Fibroblast of villous mesenchyme (primary cell): ENCODE measurements at places on chromosomes 2 and 18. TPM values are rescaled to one million over a fixed set of nuclear protein-coding genes. Genes with fewer than 3 reads are reported as not detected.

GRCh38 chr2:23453836-23454460 lies 69.0 kb downstream of the KLHL29 start:
- DNase-seq: peak; percentile 26

DNA sequence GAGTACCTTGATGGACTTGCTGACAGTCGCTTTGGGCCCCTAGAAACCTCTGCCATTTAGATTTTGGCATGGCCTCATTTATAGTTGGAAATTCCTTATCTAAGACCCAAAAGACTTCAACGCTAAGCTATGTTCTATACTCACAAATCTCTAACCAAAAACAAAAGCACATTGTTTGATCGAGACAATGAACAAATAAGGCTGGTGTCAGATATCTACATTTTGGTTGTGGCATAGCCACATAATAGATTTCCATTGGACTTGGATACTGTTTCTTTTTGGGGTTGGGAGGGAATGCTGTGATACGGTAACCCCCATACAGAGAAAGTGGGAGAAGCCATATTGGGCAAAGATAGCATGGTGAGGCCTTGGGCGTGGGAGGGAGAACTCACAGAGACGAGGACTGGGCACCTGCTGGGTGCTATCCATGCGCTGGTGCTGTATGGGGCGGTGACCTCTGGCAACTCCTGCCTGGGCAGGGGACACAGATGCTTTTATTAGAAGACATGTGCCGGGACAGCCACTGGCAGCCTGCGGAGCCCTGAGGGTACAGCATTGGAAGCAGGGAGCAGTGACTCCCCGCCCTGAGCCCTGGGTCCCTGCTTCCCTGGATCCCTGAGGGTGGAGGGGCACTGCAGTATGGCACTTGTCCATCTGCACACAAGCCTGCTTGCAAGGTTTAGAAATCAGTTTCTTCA lies 97.1 kb downstream of the ASAP2 start:
- no peak for DNase-seq

DNA sequence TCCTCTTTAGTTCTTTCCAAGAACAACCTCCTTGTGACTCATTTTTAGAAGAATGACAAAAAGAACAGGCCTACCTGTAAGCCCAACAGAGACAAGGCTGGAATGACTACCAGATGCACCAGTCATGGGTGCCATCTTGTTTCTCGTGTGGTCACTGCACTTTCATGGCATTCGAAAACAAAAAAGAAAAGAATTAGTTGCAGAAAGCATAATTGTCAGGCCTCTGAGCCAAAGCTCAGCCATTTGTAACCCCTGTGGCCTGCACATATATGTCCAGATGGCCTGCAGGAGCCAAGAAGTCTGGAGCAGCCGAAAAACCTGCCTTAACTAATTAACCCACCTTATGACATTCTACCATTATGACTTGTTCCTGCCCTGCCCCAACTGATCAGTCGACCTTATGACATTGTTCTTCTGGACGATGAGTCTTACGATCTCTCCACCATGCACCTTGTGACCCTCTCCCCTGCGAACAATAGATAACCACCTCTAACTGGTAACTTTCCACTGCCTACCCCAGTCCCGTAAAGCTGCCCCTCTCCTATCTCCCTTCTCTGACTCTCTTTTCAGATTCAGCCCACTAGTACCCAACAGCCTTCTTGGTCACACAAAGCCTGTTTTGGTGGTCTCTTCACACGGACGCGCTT lies 13.9 kb upstream of the BUB1 start:
- DNase-seq: no peak

Gene ACVR1C
- total RNA-seq: under 0.01 and 0.43 TPM in 2 replicates

- DNase-seq: no peak
Observed at GRCh38 chr2:120804459-120804858, 68.8 kb downstream of the GLI2 start.

Gene IL36RN
- not detected in 2 replicates for total RNA-seq

- DNase-seq: peak; percentile 49
Observed at GRCh38 chr2:66805016-66805865, 370.3 kb downstream of the MEIS1 start.

DNA sequence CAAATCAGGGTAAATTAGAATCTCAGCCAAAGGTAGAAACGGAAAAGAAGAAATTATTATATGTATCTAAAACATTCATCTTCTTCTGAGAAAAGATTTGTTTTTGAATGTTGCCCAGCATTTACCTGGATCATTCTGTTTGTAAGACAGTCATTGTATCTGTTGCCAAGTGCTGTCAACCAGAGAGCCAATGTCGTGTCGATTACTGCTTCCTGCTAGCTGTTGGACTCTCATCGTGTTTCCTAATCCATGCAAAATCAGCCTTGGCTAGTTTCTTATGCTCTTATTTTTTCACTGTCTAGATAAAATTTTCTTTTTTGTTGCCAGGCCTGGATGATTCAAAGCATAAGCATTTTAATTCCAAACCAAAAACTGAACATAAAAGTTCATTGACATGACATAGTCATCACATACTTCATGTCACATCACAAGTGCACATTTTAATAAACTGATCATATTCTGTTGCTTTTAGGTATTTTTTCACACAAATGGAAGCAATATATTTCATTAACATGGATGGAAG lies 202.3 kb downstream of the KCNH7 start:
- no peak for DNase-seq
